ENCODE measurements at places on chromosomes 12 and 14.
A peak's percentile ranks its signal among the peaks of the same experiment; 100 is the strongest.

DNA sequence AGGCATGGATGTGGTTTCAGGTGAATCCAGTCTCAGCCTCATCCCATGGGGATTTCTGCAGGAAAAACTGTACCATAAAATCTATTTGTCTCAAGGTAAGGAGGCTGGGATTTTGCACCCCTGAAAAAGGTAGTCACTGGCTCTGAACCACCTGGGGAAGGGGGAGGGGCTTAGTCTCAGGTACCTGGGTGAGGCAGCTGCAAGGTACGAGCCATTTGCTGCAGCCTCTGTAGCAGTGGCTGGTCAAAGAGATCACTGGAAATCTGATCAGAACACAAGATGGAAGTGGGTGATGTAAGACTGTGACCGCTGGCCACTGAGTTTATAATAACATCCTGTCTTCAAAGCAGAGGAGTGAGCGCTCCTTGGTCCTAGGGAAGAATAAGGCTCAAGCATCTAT lies 209.9 kb upstream of the NOS1 start:
- DNase-seq: no peak

DNA sequence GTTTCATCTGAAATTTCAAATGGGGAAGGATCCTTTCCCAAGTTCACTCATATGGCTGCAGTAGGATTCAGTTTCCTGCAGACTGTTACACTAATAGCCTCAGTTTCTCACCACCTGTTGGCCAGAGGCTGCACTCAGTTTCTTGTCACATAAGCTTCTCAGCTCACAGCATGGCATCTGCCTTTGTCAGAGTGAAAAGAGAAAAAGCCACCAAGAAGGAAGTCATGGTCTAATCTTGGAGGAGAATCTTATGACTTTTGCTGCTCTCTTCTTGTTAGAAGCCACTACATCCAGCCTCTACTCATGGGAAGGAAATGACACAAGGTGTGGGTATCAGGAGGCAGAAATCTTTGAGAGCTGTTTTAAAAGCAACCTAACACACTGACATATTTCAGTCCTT lies 39.4 kb upstream of the BTG1 start:
- DNase-seq: no peak

DNA sequence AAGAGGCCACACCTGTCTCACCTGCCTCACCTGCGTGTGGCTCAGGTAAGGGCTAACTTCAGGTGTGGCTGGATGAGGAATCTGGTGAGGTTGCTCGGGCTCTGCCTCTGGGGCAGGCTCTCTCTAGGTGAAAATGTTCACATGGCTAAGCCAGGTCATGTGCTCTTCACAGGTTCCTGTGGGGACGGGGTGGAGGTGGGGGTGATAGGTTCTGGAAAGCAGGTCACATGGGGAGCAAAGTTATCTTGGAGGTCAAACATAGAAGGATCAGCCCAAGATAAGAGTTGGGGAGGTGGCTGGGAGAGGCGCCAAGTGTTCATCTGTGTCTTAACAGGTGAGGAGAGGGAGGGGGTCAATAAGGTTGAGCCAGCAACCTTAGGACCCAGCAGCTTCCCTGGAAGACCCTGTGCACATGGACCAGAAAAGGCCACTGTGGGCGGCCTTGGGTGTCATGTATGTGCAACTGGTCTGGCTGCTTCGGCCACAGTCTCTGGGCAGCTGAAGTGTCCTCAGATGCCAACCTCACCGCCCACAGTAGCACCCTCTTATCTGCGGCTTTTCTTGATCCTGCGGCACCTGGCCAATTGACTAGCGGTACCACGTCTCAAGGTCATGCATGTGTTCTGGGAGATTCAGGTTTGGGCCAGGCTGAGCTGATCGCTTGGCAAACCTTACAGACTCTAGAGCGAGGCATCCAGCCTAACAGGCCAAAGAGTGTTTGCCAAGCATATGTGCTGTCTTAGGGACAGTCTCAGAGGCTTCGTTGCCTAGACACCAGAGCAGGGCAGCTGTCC lies 60.5 kb downstream of the CACNA1C start:
- peak; percentile 71 for DNase-seq

GRCh38 chr12:117818400-117818799 lies 150.4 kb downstream of the KSR2 start:
- DNase-seq: no peak

- no peak for DNase-seq
These were observed 59.4 kb upstream of the E2F7 start for GRCh38 chr12:77124767-77125166.

DNA sequence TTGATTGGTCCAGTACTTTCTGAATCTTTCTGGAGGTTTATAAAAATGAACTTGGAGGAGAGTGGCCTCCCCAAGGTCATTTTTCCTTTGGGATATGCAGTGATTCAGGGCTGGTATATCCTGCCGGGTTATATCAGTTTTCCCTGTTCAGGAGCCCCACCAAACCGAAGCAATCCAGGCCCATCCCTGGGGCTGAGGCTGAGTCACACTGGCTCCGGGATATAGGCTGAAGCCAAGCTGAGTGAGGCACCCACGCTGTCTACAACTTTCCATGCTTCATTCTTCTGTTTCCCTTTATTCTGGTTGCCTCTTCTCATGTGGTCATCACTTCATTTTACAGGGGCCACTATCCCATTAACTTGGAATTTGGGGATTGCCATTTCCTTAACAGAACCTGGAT lies 3.4 kb downstream of the SSPN start:
- no peak for DNase-seq

- DNase-seq: no peak
These were observed 41.6 kb upstream of the CSRP2 start for GRCh38 chr12:76920172-76921099.

DNA sequence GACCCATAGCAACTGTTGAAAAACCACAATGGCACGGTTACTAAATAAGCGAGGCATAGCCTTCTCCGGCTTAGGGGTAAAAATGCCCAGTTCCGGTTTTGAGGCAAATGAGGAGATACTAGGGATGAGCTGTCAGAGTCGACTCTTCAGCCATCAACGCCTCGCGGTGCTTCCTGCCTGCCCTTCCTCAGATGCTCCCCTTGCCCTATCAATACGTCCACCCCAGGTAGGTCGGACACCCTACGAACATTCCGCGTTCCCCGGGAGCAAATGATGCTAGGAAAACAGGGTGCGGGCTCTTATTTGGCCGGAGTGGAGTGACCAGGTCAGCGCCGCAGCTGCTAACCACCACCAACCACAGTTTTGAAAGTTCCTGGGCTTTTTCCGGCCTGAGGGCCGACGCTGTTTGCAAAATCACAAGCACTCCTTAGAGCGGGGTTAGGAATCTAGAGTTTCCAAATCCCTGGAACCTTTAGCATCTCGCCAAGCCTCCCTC lies 1.2 kb downstream of the SRSF9 start:
- DNase-seq: no peak

DNA sequence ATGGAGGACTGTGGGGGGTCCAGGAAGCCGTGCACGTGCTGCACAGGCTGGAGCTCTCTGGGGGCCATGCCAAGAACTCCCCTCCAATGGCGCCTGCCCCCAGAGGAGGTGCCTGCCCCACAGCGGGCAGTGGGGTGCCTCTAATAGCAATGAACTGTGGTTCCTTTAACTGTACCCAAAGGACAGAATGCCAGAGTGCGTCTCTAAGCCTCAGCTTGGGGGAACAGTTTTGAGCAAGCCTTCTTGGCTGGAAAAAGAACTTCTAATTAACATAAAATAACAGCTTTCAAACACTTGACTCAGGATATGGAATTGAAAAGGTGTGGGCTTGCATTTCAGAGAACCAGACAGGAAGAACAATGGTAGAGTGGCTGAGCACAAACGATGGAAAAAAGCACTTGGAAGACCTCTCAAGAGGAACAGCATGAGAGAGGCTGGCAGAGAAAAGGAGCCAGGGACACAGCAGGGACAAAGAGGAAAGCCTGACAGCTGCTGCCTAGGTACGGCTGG lies 195.6 kb downstream of the TTC7B start:
- DNase-seq: peak; percentile 45

Data from NCI-H446 treated with DMSO at 0.1 percent for 48 hours (cell line).